Left kidney (tissue), 8 donors: ENCODE measurements at places on chromosomes 1 and 21.

DNA sequence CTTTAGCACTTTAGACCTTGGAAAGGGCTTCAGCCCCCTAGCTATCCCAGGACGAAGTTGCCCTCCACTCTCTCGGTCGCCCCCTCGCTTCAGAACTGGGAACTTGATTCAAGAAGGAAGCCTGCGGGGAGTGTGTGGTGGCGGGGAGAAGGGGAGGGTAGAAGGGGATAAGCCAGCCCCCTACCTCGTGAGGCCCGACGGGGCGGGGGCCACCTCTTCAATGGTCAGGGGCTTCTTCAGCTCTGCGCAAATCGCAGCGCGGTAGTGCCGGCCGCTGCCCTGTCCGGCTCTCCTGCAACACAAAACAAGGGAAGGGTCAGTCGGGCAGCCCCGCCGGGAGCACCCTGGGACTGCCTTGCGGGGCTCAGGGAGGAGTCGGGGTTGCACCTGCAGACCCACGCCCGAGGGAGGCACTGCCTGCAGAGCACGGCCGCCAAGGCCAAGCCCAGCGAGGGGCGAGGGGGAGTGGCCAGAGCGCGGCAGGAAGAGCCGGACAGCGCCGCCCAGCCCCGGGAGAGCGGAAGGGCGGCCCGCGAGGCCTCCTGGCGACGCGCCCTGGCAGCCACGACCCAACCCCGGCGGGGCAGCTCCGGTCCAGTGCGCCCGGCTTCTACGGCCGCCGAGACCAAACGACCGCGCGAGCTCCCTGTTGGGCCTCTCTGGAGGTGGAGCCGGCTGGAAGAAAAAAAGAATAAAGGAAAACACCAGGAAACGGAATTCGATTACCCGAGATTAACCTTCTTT is 56.2 kb upstream of the RASAL2 start:
- peak; percentile 79 for DNase-seq

GRCh38 chr1:36097693-36098585 is 9.2 kb downstream of the ADPRS start:
- DNase-seq: no peak

- DNase-seq: no peak
These were observed 377.5 kb downstream of the HLX start for GRCh38 chr1:221256773-221257172.

DNA sequence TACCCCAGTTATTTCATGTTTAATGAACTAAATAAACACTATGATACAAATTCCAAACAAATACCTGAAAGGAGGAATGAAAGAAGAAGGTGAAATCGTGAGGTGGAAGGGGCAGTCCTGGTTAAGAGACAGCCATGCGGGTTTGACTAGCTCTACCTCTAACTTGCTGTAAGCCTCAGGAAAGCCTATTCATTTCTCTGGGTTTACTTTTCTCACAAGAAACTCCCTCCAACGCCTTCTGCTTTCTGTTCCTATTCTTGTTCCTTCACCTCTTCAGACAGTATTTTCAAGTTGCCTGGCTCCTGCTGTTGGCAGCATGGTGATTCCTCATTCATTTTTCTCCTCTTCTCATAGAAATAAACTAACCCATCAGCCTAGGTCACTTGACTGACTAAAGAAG is 92.4 kb downstream of the NTPCR start:
- no peak for DNase-seq

GRCh38 chr1:77394166-77394565 is 112.3 kb downstream of the AK5 start:
- DNase-seq: no peak

DNA sequence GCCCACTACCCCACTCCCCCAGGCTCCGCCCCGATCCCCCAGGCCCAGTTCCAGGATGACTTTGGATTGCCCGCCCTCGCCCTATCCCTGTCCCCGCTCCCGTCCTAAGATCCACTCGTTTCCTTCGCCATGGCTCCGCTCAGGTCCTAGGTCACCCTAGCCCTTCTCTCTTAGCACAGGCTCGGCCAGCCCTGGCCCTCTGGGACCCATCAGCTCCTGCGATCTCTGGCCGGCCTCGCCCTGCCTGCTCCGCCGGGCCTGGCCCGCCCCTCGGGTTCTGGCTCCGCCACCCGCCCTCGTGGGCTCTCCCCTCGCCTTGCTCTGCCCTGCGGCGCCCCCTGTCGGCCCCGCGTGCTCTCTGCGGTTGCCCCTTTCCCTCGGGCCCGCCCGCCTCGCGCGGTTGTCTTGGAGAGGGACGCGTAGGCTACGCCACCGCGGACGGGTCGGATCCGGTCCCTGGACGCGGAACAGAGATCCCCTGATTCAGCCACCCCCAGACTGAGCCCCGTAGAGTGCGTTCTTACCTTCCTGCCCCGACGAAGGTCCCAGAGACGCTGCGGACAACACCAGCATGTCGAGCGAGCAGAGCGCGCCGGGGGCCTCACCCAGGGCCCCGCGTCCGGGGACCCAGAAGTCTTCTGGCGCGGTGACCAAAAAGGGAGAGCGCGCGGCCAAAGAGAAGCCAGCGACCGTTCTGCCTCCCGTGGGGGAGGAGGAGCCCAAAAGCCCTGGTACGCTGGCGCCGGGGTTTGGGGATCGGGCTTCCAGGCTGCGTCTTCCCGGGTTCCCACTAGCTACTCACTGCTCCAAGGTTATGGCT is at the start of gene LRRC71:
Gene LRRC71, plus strand, starts transcription at position 400 of the 820 bp plus-strand sequence. Its CDS starts 172 bp downstream, at position 572.
- peak; percentile 83 for DNase-seq

DNA sequence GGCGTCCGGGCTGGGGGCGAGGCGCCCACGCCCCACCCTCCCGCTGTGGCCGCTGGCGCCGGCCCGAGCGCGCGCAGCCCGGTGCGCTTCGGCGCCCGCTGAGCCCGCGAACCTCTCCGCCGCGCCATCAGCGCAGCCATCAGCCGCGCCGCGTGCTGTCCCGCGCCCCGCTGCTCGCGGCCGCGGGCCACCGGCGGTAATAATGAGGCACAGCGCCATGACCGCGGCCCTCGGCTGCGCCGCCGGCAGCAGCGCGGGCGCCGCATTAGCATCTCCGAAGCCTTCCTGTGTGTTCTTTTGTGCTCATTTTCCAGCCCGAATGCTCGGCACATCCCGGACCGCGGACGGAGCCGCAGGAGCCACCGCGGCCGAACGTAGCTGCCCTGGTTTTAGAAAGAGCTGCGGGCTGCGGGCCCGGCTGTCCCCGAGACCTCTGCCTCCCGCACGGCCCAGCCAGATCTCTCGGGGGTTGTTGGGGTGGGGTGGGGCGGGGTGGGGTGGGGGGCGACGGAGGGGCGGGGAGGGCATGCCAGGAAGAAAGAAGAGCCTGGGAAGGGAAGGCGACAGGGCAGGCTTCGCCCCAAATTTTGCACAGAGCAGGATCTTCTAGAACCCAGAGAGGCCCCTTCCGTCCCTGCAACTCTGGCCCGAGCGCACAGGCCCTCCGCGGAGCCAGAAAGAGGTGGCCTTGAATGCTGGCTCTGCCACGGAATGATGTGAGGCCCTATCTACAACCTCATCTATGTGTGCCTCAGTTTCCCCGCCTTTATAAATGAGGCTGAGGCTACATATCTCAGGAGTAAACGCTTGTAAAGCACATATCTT is 55.3 kb downstream of the RRAGC start:
- DNase-seq: no peak

- DNase-seq: no peak
These were observed 969 bp downstream of the CYP4A11 start for GRCh38 chr1:46940307-46940706.

DNA sequence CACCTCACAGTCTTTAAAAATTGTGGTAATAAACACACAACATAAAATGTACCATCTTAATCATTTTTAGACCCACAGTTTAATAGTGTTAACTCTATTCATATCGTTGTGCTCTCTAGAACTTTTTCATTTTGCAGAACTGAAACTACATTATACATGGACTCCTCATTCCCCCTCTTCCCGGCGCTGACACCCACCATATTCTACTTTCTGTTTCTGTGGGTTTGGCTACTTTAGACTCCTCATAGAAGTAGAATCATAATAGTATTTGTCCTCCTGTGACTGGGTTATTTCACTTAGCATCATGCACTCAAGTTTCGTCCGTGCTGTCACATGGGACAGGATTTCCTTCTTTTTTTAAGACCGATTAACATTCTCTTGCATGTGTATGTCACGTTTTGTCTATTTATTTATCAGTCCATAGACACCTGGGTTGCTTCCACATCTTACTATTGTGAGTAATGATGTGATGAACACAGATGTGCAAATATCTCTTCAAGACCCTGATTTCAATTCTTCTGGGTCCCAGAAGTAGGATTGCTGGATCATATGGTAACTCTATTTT is 62.9 kb upstream of the TMPRSS2 start:
- DNase-seq: no peak

GRCh38 chr21:37742532-37742931 is 173.7 kb downstream of the KCNJ6 start:
- no peak for DNase-seq

GRCh38 chr1:82044536-82044935 is 243.8 kb downstream of the ADGRL2 start:
- no peak for DNase-seq

- DNase-seq: no peak
These were observed 204 bp downstream of the CIART start for GRCh38 chr1:150282558-150282958.

GRCh38 chr1:236518322-236518721 is 5.5 kb upstream of the LGALS8 start:
- DNase-seq: no peak

GRCh38 chr1:216502528-216503162 is 79.4 kb upstream of the USH2A start:
- no peak for DNase-seq

DNA sequence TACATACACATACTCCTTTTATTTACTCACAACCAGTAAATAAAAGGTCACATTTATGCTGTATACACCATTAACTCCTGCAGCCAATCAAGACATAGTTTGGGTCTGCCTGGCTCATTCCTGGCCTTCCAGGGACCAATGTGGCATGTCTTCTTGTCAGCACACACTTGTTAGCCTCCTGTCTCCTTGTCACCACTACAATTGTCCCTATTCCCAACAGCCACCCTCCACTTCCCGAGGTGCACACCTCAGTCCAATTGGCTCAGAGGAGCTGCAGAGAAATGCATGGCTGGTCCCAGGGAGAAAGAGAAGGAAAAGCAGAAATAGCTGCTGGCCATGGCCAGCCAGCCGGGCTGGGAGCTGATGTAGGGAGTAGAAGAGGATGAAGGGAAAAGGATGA is 116.9 kb downstream of the PLXNA2 start:
- DNase-seq: no peak

GRCh38 chr1:162036163-162036562 is 12.5 kb upstream of the OLFML2B start:
- DNase-seq: no peak

- DNase-seq: no peak
These were observed 70.6 kb downstream of the SNRPE start for GRCh38 chr1:203931953-203932352.

GRCh38 chr1:119007339-119007669 is 19.2 kb upstream of the TBX15 start:
- DNase-seq: no peak

DNA sequence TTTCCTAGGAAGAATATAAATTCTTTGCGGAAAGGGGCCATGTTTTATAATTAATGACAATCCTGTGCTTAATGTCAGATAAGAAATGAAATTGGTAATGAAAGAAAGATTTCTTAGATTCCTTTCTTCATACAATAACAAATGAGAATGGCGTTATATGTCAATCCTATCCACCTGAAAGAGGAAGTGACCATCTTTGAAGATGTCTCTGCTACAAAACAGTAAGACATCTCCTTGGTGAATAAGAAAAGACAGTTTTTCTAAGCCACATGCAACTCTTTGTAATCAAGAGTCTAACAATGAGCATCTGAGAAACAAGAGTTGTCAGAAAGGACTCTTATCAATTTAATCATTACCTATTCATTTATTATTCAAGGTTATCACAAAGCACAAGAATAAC is 286.0 kb downstream of the VAV3 start:
- no peak for DNase-seq
